ENCODE measurements at places on chromosomes 6 and 20. TPM values are rescaled to one million over a fixed set of nuclear protein-coding genes. Genes with fewer than 3 reads are reported as not detected.

- ATAC-seq = no peak
These were observed 21.6 kb downstream of the OGFRL1 start for GRCh38 chr6:71310261-71310660.

GRCh38 chr20:50003253-50003656 lies 20.5 kb downstream of the SNAI1 start:
- ATAC-seq = no peak

GRCh38 chr20:59123011-59123677 lies 40.5 kb upstream of the ZNF831 start:
- ATAC-seq = no peak

DNA sequence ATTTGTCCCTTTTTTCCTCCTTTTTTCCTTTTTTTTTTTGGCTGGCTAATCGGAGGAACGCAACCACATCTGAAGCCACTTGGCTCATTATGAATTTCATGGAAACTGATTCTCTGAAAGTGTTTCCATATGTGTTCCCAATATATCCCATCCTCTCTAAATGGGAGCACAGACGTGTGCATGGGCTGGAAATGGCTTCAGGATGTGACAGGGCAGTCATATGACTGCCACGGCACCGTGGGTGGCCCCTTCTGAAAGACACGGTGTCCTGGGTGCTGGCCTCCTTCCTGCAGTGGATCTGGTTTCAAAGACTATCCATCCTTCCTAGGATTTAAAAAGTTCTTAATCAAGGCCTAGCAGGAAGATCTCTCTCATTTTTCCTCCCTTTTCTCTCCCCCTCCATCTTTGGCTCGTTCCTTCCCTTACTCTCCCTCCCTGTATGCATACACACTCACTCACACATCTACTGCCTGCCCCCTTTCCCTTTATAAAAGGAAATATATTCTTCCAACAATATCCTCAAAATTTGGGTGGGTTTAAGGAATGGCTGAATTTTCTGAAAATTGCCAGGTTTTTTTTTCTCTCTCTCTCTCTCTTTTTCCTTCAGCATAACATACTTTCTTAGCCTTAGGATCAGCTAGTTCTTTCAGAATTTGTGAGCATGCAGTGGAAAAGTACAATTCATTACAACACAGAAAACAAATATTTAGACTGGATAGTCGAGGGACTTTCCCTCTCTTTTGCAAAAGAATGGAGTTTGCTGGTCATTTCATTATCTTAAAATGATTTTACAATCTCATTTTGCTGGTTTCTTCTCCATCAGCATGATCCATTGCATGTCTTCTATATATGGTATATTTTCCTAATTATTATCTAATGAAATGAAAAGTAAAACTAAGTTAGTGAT lies 161.2 kb upstream of the SUPT3H start:
- no peak for ATAC-seq

- ATAC-seq = peak; percentile 43
These were observed 107.0 kb upstream of the DST start for GRCh38 chr6:56749632-56750151.

TTK gene
- total RNA-seq = 0.27 TPM

- ATAC-seq = no peak
These were observed 125.0 kb upstream of the TSHZ2 start for GRCh38 chr20:52847029-52847660.

DNA sequence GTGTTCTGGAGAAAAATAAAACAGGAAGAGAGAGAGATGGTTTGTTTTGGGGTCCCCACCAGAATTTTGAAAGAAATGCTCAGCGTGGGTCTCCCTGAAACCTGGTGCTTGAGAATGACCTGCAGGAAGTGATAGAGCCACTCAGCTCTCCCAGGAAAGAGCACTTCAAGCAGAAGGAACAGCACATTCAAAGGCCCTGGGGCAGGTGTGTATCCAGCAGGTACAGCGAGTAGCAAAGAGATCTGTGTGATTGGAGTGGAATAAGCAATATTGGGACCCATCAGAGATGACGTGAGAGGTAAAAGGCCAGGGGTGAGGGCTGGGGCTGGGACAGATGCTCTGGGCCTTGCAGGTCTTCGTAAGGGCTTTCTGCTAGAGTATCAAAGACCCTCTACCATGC lies 89.5 kb upstream of the CCDC167 start:
- no peak for ATAC-seq

GRCh38 chr6:151112130-151112529 lies 127.6 kb upstream of the AKAP12 start:
- ATAC-seq = no peak

DNA sequence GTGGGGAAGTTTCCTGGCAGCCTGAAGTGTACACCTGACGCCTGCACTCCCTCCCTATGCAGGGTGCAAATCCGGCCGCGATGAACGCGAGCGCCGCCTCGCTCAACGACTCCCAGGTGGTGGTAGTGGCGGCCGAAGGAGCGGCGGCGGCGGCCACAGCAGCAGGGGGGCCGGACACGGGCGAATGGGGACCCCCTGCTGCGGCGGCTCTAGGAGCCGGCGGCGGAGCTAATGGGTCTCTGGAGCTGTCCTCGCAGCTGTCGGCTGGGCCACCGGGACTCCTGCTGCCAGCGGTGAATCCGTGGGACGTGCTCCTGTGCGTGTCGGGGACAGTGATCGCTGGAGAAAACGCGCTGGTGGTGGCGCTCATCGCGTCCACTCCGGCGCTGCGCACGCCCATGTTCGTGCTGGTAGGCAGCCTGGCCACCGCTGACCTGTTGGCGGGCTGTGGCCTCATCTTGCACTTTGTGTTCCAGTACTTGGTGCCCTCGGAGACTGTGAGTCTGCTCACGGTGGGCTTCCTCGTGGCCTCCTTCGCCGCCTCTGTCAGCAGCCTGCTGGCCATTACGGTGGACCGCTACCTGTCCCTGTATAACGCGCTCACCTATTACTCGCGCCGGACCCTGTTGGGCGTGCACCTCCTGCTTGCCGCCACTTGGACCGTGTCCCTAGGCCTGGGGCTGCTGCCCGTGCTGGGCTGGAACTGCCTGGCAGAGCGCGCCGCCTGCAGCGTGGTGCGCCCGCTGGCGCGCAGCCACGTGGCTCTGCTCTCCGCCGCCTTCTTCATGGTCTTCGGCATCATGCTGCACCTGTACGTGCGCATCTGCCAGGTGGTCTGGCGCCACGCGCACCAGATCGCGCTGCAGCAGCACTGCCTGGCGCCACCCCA lies 1.2 kb downstream of the GPR6 start:
- no peak for ATAC-seq

GRCh38 chr6:73585566-73586415 lies 65.0 kb upstream of the EEF1A1 start:
- ATAC-seq = peak; percentile 81

DNA sequence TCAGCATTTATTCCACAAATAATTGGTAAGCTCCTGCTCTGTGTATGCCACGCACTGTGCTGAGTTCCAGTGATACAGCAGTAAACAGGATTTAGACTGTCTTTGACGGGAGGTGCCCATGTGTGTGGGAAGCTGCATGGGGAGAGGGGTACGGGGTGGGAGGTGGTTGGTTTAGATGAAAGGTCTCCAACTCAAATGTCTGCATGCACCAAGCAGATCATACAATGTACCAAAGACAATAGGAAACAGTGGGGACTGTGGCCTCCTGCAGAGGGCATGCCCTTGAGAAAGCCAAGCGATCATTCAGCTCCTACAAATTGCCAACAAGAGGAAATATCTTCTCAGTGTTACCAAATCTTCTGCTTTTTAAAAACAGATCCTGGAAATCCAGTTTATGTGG lies 36.1 kb downstream of the SLC22A2 start:
- ATAC-seq = no peak

DNA sequence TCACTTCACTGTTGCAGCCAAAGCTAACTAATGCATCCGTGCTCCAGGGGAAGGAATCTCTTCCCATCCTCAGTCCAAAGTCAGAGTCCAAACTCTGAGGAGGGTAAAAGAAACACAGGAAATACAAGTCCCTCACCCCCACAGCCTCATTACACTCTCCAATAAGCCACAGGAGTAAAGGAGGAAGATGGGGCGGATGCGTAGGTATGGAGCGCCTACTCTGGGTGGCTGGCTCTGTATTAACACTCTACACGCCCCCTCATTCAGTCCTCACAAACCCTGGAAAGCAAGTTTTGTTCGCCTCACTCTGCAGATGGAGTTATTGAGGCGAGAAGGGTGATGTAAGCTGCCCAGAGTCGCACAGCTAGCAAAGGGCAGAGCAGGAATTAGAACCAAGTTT lies 242.9 kb downstream of the NRN1 start:
- ATAC-seq = no peak

NOX3 gene
- not detected for total RNA-seq

DNA sequence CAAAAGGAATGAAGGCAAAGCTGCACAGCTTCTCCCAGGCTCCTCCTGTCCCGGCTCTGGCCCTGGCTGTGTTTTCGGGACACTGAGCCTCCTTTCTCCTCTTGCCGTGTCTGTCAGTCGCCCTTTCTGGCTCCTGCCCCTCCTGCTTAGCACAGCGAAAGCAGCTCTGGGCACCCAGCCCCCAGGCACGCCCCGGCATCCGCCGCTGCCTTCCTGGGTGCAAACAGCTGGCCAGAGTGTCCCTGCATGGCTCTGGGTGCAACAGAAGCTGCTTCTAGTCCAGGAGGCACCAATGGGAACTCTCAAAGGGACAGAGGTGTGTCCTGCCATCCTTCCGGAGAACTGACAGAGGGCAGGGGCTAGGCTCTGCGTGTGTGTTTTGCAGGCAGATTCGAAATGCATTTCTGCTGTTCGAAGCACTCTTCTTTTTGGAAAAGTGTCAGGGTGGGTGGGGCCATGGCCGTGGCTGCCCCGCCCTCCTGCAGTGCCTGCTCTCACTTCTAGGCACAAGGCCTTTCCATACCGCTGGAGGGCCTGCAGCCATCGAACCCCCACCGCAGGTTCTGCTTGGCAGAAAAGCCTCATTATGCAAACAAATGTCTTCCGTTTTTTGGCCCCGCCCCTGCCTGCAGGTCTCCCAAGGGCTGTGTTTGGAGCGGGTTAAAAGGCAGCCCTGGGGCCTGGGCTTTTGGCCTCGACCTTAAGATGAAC lies 15.5 kb downstream of the COL9A3 start:
- peak; percentile 53 for ATAC-seq

GRCh38 chr20:11027224-11027623 lies 353.4 kb upstream of the JAG1 start:
- ATAC-seq = no peak

DNA sequence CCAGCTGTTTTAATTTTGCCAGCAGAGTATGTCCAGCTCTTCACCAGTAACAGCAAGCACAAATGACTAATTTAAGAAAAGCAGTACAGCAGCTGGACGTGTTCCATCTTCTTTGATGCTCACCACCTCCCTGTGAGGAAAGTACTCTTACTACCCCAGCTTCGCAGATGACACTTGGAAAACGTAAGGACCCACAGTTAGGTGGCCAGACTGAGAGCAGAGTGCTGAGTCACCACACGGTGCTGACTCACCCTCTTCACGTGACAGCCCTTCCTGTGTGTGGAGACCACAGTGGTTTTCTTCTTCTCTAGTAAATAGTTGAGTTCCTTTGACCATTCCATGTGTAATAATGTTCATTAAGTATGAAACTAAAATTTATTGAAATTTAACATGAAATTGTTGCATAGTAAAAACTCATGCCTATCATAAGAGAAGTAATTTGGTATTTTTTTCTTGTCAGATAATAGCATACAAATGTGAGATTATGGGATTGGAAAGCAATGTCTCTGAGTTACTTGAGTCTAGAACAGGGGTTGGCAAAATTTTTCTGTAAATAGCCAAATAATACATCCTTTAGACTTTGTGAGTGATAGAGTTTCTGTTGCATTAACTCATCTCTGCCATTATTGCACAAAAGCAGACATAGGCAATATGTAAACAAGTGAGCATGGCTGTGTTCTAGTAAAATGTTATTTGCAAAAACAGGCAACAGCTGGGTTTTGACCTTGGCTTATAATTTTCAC lies 76.6 kb downstream of the SLX4IP start:
- ATAC-seq = peak; percentile 96

DNA sequence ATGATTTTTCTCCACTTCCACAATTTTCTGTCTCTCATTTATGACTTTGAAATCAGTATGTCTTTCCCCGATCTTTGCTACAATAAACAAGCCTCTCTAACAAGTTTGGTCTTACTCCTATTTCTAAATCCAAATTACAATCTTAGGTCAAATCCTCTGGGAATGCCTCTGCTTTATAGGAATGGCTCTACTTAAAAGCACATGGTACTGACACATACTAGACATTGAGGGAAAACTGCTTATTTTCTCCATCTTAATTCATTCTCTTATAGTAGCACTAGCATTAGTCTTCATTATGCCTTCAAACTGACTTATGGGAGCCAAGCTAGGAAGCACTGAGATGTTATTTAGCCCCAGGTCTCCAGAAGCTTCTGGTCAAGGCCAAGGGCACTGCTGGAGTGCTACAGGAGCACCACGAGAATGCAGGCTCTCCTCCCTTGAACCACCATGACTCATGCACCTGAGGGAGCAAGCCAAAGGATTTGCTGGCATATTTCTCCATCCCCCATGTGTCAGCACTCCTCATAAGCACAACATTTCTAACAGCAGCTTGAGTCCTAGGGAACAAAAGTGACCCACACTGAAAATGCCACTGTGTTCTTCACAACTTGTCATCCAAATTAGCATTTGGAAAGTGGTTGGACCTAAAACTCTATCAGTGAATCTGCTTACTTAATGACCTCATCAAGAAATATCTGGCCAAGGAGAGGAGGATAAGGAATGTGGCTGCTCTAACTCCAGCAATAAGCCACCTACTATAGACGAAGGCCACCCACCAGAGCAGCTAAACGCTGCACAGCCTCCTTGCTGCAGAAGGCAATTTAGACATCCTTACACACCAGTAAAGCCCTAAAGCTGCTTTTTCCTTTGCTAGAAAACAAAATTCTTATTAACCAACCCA lies 156.8 kb upstream of the KCNQ5 start:
- no peak for ATAC-seq

DNA sequence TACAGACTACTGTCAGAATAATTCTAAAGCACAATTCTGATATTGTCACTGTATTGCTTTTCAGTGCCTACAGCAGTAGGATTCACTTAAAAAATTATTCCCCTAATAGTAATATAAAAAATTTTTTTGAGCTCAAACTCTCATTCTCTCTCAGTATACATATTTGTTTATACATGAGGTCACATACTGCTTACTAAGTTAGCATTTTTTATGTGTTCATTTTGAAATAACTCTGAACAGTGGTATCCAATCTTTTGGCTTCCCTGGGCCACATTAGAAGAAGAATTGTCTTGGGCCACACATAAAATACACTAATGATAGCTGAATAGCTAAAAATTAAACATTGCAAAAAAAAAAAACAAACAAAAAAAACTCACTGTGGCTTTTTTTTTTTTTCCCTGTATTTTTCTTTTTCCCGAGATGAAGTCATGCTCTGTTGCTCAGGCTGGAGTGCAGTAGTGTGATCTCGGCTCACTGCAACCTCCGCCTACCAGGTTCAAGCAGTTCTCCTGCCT lies 38.6 kb downstream of the ASXL1 start:
- no peak for ATAC-seq

All from gastroesophageal sphincter (tissue), 4 donors.